ENCODE measurements at places on chromosomes 2 and 18.

DNA sequence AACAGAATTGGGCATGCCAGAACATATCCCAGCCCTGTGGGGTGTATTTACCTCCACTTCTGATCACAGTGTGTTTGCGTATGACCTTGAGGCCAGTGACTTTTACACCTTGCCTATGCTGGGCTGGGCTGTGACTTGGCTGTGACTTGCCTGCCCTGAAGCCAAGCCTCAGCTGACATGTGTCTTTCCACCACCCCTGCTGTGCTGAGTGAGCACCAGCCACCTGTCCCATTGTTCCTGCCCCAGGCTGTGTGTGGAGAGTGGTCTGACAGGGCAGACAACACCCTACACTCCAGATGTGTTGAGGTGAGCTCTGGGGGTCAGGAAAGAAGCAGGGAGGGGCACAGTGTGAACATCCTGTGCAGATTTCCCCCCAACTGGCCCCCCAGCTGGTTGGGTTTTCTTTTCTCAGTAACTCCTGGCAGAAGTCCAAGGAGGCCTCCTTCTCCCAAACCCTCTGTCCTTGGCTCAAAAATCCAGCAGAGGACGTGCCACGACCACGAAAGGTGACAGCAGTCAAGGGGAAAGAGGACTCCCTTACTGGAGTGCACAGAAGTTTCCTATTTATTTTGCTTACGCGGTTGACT lies 5.1 kb upstream of the STEAP3 start:
- DNase-seq = no peak

DNA sequence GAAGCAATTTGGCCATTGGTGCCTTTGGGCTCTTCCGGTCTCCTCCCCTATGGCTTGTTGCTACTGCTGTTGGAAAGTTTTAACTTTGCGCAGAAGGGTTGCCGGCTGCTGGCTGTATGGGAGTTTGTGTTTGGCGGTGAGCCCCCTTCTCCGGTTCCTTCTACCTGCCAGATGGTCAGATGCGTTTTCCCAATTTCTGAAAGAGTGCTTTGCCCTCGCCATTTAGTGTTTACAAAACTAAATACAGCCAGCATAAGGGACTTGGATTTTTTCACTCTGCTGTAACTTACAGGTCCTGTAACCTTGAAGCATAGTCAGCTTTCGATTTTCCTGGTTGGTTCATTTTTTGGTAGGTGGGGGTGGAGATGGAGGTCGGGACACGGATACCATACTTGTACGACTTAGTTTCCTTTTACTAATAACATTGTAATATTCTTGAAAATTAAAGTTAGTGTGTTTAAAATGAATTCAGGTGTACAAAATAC lies 604 bp downstream of the COQ10B start:
- no peak for DNase-seq

GRCh38 chr2:48398285-48399002 lies 131.5 kb upstream of the STON1 start:
- no peak for DNase-seq

DNA sequence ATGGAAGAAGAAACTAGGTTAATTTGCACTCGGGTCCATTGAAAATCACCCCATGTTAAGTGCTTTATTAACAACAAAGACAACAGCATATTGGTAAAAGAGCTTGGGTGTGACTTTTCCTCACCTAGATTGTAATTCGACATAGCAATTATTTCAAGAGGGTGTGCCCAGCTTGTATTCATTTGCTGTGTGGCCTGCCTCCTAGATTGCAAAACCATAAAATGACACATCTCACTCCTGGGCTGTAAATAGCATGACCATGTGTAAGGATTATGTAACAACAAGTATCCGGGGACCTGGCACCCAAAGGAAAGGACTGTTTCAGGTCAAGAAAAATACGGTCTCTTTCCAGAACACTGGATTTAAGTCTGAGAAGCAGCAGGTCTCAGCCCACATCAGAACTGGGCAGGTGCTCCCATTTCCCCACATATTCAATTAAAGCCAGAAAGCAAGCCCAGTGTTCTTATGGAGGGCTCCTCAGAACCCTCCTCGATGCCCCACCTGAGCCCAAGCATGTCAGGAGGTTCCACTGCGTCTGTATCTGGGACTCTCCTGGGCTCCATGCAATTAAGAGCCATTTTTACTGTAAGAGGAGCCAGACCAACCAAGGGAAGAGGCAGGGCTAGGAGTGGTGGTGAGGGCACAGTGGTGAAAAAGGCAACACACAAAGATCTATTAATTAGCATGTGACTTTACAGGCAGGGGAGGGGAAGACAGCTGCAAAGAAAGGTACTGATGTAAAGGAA lies 39.2 kb downstream of the MREG start:
- DNase-seq = no peak

DNA sequence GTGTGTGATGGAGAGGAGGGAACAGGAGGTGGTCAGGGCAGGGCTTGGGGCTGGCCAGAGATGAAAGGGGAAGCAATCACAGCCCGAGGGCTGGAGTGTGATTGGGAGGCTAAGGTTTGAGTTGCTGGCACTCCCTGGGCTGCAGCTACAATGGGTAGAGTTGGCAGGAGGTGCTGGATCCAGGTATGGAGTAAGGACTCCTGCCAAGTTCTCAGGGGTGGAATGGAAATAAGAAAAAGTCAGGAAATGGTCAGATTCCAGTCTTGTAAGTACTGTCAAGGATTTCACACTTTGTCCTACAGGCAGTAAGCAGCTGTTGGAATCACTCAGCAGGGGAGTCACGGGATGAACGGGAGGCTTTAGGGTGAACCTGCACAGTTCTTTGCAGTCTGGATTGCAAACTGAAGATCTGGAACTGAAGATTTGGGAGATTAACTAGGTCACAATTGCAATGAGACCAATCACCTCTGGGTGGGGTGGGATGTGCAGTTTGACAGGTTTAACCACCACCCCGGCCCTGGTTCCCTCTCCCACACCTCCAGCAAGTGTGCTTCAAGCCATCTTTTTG lies 10.9 kb upstream of the INPP5D start:
- no peak for DNase-seq

DNA sequence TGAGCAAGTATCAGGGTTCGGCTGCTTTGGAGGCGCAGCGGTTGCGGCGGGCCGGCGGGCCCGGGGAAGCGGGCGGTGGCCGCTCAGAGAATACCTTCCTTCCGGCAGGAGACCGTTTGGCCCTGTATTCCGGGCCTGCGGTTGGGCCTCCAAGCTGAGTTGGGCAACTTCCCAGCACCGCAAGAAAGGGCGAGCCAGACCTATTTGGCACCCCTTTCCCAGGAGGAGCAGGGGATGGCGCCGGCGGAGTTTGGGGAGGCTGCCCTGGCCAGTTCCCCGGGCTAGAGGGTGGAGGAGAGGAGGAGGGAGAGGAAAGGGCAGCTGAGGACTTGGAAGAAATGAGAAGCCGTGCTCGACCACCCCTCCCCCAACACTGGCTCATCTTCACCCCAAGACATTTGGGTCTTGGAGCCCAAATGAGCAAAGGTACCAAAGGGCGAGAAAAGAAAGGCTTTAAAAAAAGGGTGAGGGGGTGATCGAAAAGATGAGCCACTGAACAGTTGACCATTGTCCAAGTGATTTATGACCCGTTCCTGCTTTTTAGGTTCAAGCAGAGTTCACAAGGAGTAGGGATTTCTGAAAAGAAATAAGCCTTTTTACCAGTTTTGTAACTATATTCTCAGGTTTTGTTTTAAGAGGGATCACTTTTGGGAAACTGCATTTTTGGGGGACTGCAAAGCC lies 8.4 kb downstream of the HOXD3 start:
- DNase-seq = no peak

- DNase-seq = no peak
These were observed 492.5 kb upstream of the POU3F3 start for GRCh38 chr2:104361414-104361813.

- DNase-seq = no peak
These were observed 9.1 kb downstream of the RAX start for GRCh38 chr18:59264121-59264571.

- no peak for DNase-seq
These were observed 110.1 kb upstream of the CELF4 start for GRCh38 chr18:37675699-37676098.

GRCh38 chr18:36772241-36772723 lies 56.5 kb downstream of the TPGS2 start:
- no peak for DNase-seq

All from bone marrow (tissue), 2 donors.